ENCODE measurements at places on chromosomes 12 and 14.

DNA sequence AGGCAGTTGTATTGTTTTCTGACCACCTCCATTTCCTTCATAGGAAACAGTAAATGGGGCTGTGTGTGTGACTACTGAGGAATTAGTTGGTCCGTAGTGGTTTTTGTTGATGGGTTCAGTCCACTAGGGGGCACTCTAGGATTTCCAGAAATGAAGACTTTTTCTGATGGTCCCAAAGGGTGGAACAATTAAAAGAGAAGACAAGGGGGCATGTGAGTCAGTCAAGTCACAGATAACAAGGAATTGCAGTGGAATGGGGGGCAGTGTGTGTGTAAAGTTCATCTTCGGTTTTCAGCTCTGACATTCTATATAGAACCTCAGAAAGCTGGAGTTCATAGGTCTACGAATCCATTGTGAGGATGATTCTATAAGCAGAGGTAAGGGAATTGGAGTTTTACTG is 186.6 kb upstream of the OR4E1 start:
- no peaks in the 10 kb centered on the region for H3K4me1 ChIP-seq
- DNase-seq = no peak

DNA sequence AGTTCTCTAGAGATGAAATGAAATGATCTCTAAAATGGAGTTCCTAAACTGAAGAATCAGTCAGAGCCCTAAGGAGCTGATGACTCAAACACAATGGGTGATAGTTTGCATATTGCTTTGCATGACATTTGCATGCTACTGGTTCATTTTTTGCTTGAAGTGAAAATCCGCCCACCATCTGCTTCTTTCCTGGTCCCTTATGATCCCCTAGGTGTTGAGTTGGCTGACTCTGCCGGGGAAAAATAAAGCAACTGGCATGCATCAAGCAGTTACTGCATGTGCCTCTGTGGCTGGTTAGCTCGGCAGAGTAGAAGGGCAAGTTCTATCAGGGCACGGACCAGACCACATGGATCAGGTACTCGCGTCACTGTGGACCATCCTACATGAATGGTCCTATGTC is 151.1 kb downstream of the PPM1H start:
- H3K36me3 ChIP-seq = no peaks in the 10 kb centered on the region
- no peak overlapping the region for H3K4me3 ChIP-seq
- no peaks in the 10 kb centered on the region for H3K27me3 ChIP-seq
- H3K4me1 ChIP-seq = no peaks in the 10 kb centered on the region
- DNase-seq = no peak

DNA sequence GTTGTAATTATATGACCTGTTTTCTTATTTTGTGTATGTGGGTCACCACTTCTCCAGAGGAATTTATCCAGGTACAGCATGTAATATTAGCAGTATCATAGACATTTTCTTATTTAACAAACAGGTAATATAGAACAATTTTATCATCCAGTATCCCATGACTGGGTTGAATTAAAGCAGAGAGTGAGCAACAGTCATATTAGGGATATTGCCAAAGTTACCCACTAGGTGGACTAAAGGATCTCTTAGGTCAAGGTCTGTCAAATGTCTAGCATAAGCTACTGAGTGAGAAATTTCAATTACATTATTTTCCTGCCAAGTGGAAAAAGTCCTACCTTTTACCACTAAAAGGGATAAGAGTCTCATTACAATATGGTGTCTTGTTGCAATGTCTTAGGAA is 62.1 kb upstream of the TRIM9 start:
- no peaks in the 10 kb centered on the region for H3K27me3 ChIP-seq
- no peaks in the 10 kb centered on the region for H3K36me3 ChIP-seq
- no peak overlapping the region for H3K4me3 ChIP-seq
- H3K4me1 ChIP-seq = no peaks in the 10 kb centered on the region

- H3K4me1 ChIP-seq = peaks cover 11% of the 10 kb centered on the region
- peaks cover 33% of the 10 kb centered on the region for H3K27me3 ChIP-seq
- peaks cover 9% of the 10 kb centered on the region for H3K36me3 ChIP-seq
- DNase-seq = no peak
Measured at GRCh38 chr12:96242597-96242996, 48.4 kb downstream of the ELK3 start.
